ENCODE measurements at places on chromosomes 5 and 9.

DNA sequence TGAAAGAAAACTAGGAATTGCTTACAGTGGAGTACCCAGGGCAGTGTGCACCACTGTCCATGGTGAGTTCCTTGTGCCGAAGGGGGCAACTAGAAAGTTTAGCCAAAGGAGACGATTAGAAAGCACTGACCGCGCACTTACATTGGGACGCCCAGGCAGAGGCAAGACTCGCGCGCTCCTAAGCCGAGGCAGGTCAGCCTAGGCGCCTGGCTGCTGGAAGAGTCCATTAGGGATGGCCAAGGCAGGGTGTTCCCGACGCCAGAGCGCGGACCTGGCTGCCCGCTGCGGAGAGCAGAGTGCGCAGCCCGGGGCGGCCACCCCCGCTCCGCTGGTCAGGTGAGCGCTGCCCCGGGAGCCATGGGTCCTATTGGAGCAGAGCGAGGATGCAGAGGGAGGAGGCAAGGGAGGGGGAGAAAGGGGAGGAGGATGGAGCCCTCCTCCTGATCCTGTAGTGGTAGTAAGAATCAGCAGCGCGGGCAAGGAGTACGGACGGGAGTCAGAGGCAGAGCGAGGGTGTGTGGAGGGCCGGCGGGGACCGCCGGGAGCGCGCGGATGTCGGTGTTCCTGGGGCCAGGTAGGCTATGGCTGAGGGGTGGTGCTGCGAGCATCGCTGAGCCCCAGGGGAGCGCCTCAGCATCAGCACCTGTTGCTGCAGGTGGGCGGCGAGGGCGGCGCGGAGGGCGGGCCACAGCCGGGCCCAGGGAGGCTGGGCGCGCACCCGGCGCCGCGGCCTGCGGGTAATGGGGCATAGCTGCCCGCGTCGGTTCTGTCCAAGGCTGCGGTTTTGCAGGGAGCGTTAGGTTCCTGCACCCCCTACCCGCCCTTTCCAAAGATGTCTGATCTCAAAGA, at the start of gene ADGRV1:
Gene ADGRV1 (plus strand): TSS at position 454 of the 849 bp plus-strand sequence. CDS start 99 bp downstream, at position 553.
- ATAC-seq: peak; percentile 47

DNA sequence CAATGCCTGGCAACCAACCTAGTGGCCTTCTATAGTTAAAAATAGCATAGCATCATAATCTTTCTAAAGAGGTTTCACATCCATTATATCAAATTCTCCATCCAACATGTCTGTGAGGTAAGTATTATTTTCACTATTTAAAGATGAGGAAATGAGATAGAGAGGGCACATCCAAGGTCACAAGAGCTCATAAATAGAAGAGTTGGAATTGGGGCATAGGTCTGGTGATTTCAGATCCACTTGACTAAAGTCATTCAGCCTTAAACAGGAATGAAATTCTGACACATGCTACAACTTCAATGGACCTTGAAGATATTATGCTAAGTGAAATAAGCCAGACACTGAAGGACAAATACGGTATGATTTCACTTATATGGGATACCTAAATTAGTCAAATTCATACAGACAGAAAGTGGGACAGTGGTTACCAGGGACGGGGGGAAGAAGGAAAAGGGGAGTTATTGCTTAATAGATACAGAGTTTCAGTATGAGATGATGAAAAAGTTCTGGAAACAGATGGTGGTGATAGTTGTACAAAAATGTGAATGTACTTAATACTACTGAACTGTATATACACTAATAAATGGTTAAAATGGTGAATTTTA, 259.6 kb upstream of the NR4A3 start:
- peak; percentile 64 for ATAC-seq

DNA sequence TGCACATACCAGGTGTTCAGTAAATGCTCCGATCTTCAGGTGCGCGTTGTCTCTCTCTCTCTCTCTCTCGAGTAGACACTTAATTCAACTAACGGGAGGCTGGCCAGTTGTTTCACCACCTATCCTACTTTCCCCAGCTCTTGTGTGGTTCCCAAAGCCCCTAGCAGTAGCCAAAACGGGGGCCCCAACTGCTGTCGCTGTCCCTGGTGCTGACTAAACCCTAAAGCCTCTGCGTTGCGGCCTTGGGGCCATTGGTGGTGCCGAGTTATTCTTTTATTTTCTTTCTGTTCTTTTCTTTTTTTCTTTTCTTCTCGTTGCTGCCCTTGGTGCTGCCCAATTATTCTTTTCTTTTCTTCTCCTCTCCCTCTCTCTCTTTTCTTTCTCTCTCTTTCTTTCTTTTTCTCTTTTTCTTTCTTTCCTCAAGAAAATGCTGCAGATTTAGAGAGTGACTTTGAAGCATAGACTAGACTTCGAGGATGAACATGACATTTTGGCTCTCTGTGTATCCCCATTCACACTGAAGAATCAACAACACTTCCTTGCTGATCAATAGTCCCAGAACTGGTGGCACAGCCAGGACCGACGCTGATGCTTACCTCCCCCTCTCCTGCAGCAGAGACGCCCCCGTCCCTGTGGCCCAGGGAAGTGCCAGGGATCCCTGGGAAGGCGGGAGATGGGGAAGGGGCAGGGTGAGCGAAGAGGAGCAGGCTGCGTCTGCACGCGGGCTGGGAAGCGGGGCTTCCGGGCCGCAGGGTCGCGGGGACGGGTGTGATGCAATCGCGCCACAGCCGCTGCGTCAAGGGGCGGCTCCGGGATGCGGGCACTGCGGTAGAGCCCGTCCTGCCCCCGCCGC, at the start of gene FBLL1:
Gene FBLL1 (plus strand): TSS at position 785 of the 853 bp plus-strand sequence. CDS start 200 bp downstream, outside the sequence.
- ATAC-seq: peak; percentile 8

- no peak for ATAC-seq
Observed at GRCh38 chr9:92599938-92600461, 64.2 kb upstream of the ECM2 start.

DNA sequence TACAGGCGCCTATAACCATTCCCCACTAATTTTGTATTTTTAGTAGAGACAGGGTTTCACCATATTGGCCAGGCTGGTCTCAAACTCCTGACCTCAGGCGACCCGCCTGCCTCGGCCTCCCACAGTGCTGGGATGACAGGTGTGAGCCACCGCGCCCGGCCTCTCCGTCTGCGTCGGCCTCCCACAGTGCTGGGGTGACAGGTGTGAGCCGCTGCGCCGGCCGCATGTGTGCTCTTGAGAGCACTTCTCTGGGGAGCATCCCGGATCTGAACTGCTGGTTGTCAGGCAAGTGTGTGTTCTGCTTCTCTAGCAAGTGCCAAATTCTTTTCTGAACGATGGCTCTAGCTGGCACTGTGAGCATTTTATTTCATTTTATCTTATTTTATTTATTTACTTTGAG, 3.7 kb upstream of the ENTPD2 start:
- no peak for ATAC-seq

DNA sequence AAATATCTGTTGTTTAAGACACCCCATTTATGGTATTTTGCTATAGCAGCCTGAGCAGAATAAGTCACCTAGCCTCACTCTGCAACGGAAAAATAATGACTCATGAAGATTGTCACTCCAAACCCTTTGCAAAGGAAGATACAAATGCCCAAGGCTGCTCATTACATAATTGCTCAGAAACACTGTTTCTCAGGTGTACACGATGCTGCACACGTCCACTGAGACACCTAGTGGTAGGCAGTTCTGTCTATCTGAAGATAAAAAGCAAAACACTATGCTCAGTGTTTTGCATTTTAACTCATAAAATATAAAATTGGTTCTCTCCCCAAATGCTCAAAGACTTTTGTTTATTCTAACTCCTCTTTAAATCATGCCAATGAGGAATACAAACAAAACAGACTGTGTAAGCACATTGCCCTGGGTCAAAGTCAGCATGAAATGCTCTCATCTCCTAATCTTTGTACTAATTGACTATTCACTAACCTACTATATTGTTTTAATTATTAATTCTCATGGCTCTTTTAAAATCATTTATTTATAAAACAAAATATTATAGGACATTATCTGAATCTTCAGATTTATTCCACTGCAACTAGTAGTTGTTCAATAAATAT, 7.7 kb upstream of the TSLP start:
- no peak for ATAC-seq

- ATAC-seq: peak; percentile 83
Observed at GRCh38 chr9:124210697-124211096, 47.1 kb upstream of the NEK6 start.
